ENCODE measurements at places on chromosomes 1 and 21. TPM values are rescaled to one million over a fixed set of nuclear protein-coding genes. Genes with fewer than 3 reads are reported as not detected.

DNA sequence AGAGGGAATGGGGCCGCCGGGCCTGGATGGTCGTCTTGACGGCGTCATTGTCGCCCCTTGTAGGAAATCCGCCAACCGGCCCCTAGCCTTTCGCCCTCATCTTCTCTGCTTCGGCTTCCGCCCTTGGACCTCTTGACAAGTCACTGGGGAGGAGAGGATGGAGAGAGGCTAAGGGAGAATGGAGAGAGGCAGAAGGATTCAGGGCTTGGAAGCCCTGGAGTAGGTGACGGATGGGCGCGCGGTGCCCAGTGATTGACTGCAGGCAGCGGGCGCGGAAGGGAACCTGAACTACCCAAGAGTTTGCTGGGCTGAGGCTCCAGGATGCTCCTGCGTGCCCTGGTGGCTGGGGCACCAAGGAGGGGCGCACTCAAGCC, 651 bp downstream of the PDE4B start:
- DNase-seq: no peak

- DNase-seq: no peak
Measured at GRCh38 chr1:200445213-200445612, 35.4 kb upstream of the ZNF281 start.

DNA sequence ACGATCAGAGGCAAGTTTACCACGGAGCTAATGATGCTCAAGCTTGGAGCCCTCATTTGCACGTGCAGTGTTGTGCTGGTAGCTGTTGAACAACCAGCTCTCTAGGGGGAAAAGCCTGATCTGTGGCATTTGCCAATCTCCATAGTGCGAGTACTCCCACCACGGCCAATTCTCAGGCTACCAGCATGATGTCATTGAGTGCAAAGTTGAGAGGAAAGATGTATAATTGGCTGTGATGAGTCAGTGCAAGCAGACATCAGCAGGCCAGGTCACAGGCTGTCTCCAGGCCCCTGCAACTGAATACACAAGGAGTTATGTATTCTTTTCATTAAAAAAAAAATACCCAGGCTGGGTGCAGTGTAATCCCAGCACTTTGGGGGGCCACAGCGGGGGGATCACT, 233.1 kb upstream of the VAMP3 start:
- DNase-seq: no peak

DNA sequence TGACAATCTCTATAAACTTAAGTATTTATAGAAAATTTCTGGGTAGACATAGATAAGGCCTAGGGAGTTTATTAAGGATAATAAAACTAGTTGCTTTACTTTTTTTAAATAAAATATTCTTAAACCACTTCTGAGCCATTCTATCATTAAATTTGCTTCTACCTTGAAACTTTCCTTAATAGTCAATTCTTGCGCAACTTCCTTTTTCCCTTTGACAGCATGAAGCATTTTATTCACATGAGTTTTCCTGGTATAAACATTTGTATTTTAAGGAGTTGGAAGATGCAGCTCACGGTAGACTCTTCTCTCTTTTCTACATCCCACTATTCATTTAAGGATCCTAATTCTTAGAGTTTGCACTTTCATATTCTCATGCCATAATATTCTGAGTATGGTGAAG, 75.8 kb upstream of the DPH5 start:
- no peak for DNase-seq

- no peak for DNase-seq
Measured at GRCh38 chr1:221778125-221778524, 36.2 kb upstream of the DUSP10 start.

KTI12 gene
- polyA plus RNA-seq: 2.5 TPM
